Activated CD4-positive, alpha-beta T cell treated with anti-CD3 and anti-CD28 coated beads, Interleukin-10, Interleukin-2, amounts not matched to agents 100 ng/mL and 50 ng/mL, durations not matched to agents 16 hours and 8 hours (primary cell): ENCODE measurements at places on chromosomes 6 and 20.

- DNase-seq: no peak
Observed at GRCh38 chr6:161743509-161744178, 469.8 kb upstream of the AGPAT4 start.

DNA sequence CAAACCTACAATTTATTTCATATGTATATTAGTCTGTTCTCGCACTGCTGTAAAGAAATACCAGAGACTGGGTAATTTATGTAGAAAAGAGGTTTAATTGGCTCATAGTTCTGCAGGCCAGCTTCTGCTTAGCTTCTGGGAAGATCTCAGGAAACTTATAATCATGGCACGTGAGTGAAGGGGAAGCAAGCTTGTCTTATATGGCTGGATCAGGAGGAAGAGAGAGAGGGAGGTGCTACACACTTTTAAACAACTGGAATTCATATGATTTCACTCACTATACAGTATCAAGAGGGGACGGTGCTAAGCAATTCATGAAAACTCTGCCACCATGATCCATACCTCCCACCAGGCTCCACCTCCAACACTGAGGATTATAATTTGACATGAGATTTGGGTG lies 29.9 kb downstream of the PHACTR2 start:
- no peak for DNase-seq

DNA sequence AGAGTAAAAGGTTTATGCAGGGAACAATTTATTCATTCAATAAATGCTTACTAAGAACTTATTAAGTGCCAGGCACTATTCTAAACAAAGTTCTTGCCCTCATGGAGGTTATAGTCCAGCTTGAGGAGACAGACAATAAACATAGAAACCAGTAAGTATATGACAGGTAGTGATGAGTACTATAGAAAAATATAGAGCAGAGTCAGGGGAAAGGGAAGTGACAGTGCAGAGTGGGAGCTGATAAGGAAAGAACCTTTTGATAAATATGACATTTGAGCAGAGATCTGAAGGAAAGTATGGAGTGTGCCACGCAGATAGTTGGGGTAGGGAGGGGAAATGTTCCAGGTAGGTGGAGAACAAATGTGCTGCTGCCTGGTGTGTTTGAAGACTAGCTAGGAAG lies 12.1 kb downstream of the ACSS2 start:
- no peak for DNase-seq

GRCh38 chr6:161029195-161029809 lies 37.7 kb downstream of the MAP3K4 start:
- DNase-seq: peak; percentile 37

DNA sequence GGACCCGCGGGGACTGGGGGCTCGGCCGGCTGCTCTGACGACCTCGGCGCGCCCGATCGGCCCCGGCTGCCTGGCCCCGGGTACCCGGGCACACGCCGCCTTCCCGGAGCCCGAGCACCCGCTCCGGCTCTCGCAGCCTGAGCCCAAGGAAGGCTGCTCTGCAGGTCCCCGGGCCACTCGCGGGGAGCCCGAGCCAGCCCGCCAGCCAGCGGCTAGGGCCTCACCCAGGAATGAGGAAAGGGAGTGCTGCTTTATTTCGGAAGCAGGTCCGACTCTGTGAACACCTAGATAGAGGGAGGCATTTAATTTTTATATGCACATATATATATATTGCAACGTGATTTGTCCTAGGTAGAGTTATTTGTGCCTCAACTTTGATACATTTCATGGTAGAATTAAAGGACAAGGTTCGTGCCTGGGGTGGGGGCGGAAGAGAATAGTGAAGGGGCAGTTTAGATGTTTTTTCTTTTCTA lies 15.5 kb downstream of the FOXA2 start:
- no peak for DNase-seq

DNA sequence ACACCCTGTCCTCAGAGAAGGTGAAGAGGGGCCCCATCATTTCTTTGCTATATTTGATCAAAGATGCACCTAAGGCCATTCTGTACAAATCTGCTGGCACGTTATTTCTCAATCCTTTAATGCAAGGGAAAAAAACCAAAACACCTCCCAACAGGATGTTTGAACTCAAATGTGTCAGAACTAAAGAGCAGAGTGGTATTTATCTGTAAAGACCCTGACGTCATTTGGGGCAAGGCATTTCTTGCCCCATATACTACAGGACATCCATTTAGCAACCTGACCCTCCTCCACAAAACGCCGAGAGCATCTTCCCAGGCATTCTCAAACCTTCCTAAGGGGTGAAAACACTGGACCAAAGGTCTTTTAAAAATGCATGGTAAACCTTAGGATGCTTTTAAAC lies 50.8 kb downstream of the ZMYND8 start:
- peak; percentile 23 for DNase-seq

DNA sequence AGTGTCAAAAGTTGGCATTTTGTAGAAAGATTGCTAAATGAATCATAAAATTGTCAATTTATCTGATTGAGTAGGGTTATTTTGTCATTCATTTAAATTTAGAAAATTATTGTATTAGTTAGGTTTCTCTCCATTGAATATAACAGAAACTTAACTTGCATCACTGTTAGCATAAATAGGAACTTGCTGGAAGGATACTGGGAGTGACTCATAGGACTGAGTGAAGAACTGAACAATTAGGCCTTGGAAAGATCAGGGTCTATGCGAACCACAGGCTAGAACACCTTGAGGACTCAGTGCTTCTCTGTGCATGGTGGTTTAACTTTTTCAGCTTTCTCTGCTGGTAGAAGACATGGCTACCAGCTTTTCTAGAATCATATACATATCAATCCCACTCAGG lies 67.7 kb upstream of the IFNGR1 start:
- no peak for DNase-seq

DNA sequence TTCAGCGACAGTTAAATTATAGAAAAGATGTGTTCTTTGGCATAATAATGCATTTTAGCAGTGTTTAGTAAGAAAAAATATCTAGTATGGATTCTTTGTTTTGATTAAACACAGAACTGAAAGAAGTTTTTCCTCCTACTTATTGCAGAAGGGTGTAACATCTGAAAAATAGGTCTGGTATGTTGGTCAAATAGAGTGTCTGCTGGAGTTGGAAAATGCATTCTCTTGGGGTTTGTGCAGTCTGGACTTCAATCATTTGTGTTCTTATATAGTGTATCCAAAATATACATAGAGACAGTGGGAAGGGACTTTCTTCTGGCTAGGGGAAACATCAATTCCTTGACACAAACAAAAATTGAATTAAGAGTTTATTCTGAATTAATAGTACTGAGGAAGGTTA lies 132.4 kb upstream of the MAN1A1 start:
- no peak for DNase-seq

- no peak for DNase-seq
Observed at GRCh38 chr6:124226396-124226795, 422.7 kb downstream of the NKAIN2 start.

DNA sequence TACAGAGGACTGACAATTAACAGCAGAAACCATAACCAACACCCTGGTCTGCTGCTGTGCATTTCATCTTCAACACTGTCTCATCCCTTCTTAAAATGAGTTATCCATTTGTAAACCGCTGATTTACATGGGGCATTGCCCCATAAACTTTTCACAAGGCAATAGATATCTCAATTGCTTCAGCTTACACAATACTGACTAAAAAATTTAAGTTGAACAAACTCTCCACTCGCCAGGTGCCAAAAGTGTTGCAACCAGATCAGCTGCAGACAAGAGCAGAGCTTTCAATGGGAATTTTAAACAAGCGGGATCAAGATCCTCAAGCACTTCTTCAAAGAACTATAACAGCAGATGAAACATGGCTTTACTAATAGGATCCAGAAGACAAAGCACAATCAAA lies 183.0 kb downstream of the TASP1 start:
- DNase-seq: no peak

GRCh38 chr6:10429638-10430427 lies 15.0 kb upstream of the TFAP2A start:
- peak; percentile 39 for DNase-seq

DNA sequence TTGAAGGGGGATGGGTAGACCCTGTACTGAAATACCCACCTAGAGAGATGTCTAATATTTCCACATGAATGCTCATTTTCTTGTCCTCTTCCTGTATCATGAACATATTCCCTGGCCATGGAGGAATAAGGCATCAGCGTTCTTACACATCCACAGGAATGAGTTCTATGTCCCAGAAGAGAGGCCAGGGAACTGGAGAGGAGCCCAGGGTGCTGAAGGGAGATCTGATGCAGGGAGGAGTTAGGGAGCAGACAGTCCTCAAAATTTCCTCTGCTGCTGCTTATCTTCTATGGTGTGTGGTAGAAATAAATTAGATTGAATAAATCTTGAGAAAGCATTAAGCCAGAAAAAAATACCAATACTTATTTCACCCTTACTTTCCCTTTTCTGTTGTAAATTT lies 295.0 kb downstream of the KCNQ5 start:
- DNase-seq: no peak

GRCh38 chr6:10460096-10460495 lies 45.2 kb upstream of the TFAP2A start:
- DNase-seq: no peak

- DNase-seq: peak; percentile 88
Observed at GRCh38 chr6:167706313-167707109, 120.2 kb upstream of the AFDN start.

GRCh38 chr20:62365814-62366369 lies 1.2 kb downstream of the LAMA5 start:
- no peak for DNase-seq

DNA sequence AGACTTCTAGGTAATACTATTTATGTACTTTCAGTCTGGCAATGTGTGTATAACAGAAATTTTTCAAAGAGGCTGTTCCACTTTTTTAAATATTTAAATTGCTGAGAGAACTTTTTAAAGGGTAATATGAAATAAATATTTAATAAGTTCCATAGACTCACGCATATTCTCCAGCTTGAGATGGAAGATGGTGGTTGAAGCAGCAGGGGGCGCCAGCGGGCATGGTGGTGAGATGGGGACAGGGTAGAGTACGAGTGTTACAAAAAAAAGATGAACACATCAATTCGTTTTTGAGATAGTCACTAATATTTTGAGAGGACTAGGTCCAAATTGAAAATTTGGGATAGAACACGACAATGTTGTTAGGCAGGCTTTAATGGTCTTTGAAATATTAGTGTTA lies 68.4 kb downstream of the RSPO3 start:
- DNase-seq: peak; percentile 62

- DNase-seq: no peak
Observed at GRCh38 chr6:110232450-110232849, 52.2 kb downstream of the CDC40 start.

- DNase-seq: no peak
Observed at GRCh38 chr6:168165373-168165772, 86.4 kb upstream of the FRMD1 start.

GRCh38 chr6:85726206-85726605 lies 83.5 kb upstream of the SYNCRIP start:
- DNase-seq: no peak

GRCh38 chr6:119844387-119844786 lies 494.8 kb upstream of the MAN1A1 start:
- no peak for DNase-seq
